ENCODE measurements at places on chromosomes 12 and 14. TPM values are rescaled to one million over a fixed set of nuclear protein-coding genes. Genes with fewer than 3 reads are reported as not detected.

The RHEBL1 gene
- 0.24 TPM for total RNA-seq

The PLA2G1B gene
- total RNA-seq, result not detected

The TEX22 gene
- total RNA-seq, result 0.21 TPM

The RAP1B gene
- total RNA-seq, result 148 TPM

The NUAK1 gene
- 12.8 TPM for total RNA-seq

The EFS gene
- total RNA-seq, result 7.7 TPM

The ZNF10 gene
- total RNA-seq, result 4.3 TPM

Measured in tracheal epithelial cell (primary cell).